Mesangial cell (primary cell): ENCODE measurements at places on chromosomes 7 and 10. TPM values are rescaled to one million over a fixed set of nuclear protein-coding genes. Genes with fewer than 3 reads are reported as not detected.

Gene OGDHL
- 0.98 and 18.1 TPM in 2 replicates for total RNA-seq

Gene RNF133
- total RNA-seq, result not detected in 2 replicates

Gene KNDC1
- total RNA-seq, result 0.16 TPM in 1 of 2 replicates, not detected in the other

Gene PON1
- under 0.01 TPM in 1 of 2 replicates, not detected in the other for total RNA-seq

Gene SPDYE9
- total RNA-seq, result not detected in 2 replicates

Gene CRYGN
- total RNA-seq, result 1.3 TPM in 1 of 2 replicates, not detected in the other

Gene OPN4
- total RNA-seq, result not detected in 2 replicates

Gene SLC13A4
- total RNA-seq, result not detected in 2 replicates

Gene AASS
- total RNA-seq, result 11.0 and 14.3 TPM in 2 replicates

Gene GBX1
- not detected in 2 replicates for total RNA-seq

Gene RHOBTB1
- total RNA-seq, result 17.1 and 22.8 TPM in 2 replicates

Gene C7orf57
- 0.13 and 0.16 TPM in 2 replicates for total RNA-seq

Gene OR2A1
- 0.13 and 0.33 TPM in 2 replicates for total RNA-seq

Gene SLC29A3
- 1.6 and 4.8 TPM in 2 replicates for total RNA-seq

Gene INHBA
- 22.3 and 34.5 TPM in 2 replicates for total RNA-seq

Gene PTPRE
- total RNA-seq, result 5.2 and 8.3 TPM in 2 replicates

Gene TSPAN12
- total RNA-seq, result 5.5 and 33.7 TPM in 2 replicates

Gene GIMAP1
- not detected in 2 replicates for total RNA-seq

Gene OR13A1
- not detected in 2 replicates for total RNA-seq

Gene ITGB8
- 14.7 and 46.4 TPM in 2 replicates for total RNA-seq

Gene COMMD3
- 24.3 and 30.3 TPM in 2 replicates for total RNA-seq

Gene ENO4
- total RNA-seq, result 0.33 and 2.3 TPM in 2 replicates

Gene CYP2C18
- not detected in 2 replicates for total RNA-seq

Gene RAMP3
- total RNA-seq, result not detected in 2 replicates

Gene HK1
- 62.6 and 71.2 TPM in 2 replicates for total RNA-seq

Gene C7orf33
- total RNA-seq, result not detected in 2 replicates

Gene DNA2
- total RNA-seq, result 1.5 and 9.9 TPM in 2 replicates

Gene MACROH2A2
- total RNA-seq, result 46.4 and 46.8 TPM in 2 replicates

Gene SOSTDC1
- 13.1 TPM in 1 of 2 replicates, not detected in the other for total RNA-seq

Gene TEX36
- total RNA-seq, result not detected in 2 replicates

Gene SLC39A12
- total RNA-seq, result not detected in 2 replicates

Gene TDRD1
- not detected in 2 replicates for total RNA-seq

Gene CCDC172
- total RNA-seq, result not detected in 2 replicates

Gene TUBAL3
- not detected in 2 replicates for total RNA-seq

Gene KCNMA1
- total RNA-seq, result 32.5 and 46.8 TPM in 2 replicates

Gene NAT16
- not detected in 2 replicates for total RNA-seq

Gene COL13A1
- total RNA-seq, result 2.3 and 7.3 TPM in 2 replicates

Gene CALML3
- total RNA-seq, result not detected in 2 replicates

Gene TMEM236
- total RNA-seq, result not detected in 2 replicates

Gene OSBPL3
- total RNA-seq, result 9.5 and 18.1 TPM in 2 replicates
